SJCRH30 (cell line): ENCODE measurements at places on chromosomes 11 and 22.

DNA sequence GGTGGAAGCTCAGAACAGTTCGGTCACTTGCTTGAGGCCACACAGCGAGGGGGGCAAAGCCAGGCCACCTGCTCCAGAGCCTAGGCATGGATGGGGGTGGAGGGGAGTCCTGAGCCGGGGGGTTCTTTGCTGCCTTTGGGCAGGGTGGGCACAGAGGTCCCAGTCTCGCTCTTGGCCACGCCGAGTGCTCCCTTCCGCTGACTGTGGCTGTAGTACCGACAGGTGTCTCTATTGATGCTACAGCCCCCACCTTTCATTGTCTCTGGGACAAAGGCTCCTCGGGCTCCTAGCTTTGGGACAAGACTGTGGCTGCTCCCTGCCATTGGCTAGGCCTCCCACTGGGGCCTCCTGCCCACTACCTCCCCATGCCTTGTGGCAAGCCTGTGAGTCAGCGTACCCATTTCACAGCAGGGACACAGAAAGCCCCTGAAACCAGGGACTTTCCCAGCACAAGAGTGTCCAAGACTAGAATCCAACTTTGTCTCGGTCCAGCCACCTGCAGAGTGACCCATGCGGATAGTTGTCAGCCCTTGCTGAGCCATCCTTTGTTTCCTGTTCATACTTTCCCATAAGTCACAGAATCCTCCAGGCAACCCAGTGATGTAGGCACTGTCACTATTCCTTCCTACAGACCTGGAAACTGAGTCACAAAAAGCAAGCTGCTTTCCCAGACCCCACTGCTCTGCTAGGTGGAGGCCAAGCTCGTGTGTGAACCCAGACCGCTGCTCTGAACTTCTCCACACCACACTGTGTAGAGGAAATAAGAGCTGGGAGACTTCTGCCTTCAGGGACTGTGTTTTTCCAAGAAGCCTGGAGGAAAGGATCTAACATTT is 17.2 kb downstream of the MYEOV start:
- no peak for DNase-seq

DNA sequence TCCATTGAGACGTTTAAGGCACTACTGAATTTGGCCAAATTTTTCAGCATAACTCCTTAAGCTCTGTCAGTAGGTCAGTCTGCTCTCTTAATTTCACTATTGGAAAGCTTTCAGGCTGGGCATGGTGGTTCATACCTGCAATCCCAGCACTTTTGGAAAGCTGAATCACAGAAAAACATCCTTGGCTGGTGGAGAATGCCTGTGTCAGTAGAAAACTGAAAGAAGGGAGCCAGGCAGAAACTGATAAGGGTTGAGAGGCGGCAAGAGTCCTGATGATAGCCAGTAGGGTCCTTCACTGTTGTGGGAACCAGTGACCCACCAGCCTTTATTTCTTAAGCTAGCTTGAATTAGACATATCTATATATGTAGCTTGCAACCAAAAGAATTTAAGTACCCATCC is 22.6 kb downstream of the NEU3 start:
- no peak for DNase-seq

DNA sequence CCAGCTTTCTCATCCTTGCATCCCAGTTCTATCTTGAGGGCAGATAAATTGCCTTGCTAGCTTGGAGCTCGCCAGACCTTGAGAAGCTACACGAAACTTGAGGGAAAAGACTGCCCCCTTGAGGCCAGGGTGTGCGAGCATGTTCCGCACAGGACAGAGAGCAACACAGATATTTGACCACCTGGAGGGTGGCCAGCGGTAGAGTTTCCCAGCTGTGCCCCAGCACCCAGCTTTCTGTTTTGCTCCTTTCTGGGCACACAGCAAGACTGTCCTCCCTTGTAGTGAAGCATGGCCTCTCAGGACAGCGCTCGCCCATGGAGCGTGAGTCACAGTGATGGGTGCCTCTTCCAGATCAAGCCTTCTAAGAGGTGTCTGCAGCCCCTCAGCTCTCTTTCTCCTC is 23.5 kb downstream of the SPATA19 start:
- peak; percentile 57 for DNase-seq

DNA sequence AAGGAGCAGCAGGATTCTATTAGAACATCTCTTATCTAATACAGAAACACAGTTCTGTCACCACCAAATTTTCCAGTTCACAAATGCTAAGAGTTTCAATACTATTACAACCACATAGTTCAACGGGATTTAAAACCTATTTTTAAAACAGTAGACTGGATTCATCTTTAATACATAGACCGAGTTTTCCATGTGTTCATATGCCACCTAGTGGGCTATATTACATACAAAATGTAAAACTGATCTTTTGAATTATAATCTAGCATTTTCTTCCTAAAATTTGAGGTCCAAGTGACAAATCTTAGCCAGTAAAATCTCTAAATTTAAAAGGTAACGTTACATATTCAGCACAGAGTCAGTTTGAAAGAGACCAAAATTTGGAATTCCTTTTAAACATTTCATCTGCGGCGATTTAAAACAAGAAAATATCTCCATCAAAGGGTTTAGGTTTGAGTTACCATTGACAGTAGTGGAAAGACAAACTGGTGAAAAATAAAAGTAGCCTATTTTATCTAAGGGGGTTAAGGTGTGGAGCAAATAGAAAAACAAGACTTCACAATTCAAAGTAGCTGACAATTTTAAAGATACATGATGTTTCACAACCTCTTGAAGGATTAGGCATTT is 269.3 kb upstream of the MPPED2 start:
- DNase-seq, result no peak

- no peak for DNase-seq
Measured at GRCh38 chr11:47550288-47551047, 2.5 kb downstream of the CELF1 start.

GRCh38 chr11:77602381-77603088 is 12.8 kb downstream of the AQP11 start:
- DNase-seq, result no peak

DNA sequence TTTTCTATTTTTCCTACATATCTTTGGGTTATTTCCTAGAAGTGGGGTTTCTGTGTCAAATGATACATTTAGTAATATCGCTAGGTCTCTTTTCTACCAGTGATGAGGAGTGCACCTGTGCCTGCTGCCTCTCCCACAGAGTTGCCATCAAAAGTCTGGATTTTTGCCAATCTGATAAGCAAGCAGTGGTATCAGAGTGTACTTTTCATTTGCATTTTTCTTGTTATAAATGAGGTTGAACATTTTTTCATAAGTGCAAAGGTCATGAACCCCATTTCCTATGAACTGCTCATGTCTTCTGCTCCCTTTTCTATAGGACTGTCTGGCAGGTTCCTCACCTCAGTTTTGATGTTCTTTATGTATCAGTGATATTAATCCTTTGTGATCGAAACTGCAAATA is 1.7 kb downstream of the TRPM5 start:
- DNase-seq, result no peak

- DNase-seq, result no peak
Measured at GRCh38 chr11:27618281-27618915, 81.9 kb downstream of the BDNF start.
